ENCODE measurements at places on chromosomes 3 and 15.

GRCh38 chr15:27392163-27392562 lies 421.2 kb downstream of the GABRG3 start:
- no peak for DNase-seq

DNA sequence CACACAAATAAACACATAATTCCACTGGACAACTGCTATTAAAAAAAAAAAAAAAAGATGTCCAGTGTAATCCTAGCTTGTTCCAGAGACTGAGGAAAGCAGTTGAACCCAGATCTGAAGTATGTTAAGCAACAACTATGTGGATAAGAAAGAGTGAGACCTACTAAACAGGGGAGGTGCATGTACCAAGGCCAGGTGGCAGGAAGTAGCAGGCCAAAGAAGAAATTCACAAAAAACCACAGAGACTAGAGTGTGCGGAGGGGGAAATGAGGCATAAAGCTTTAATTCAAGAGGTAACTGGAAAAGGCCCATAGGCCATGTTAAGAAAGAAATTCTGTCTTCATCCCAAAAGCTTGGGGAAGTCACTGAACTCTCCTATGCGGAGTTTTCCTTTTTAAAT lies 490.0 kb downstream of the NAALADL2 start:
- DNase-seq = no peak

GRCh38 chr15:94416267-94416666 lies 184.9 kb downstream of the MCTP2 start:
- DNase-seq = no peak

DNA sequence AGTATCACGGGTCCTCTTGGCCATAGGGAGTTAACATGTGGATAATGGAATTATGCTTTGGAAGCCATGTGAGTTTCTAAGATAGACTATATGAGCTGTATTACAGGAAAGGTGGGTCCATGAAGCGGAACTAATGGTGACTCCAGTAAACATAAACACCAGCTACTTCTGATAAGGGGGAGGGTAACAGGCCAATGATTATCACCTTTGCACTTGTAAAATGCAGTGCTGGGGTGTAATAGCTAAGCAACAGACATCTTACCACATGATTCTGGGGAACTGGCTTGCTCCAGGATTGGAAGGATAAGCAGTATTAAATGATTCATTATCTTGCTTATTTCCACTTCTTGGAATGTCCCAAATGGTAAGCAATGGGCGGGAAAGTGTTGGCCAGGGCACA lies 61.4 kb upstream of the CD47 start:
- no peak for DNase-seq

GRCh38 chr3:137612291-137612690 lies 151.8 kb upstream of the SOX14 start:
- DNase-seq = no peak

DNA sequence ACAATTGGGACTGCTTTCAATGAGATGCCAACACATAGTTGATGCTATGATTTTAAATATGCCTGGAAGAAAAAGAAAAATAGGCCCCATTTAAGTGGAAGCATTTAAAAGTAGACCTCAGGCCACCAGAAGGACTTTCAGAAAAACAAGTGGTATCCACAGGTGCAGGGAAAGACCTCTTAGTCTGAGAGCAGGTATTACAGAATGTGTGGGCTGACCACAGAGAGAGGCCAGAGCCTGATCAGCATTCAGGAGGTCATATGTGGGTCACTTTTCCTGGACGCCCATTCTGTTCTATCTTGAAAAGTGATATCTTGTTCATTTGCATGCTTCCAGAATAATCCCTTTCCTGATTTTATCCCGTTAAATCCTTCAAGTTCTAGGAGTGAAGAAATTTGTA lies 95.5 kb downstream of the GABRG3 start:
- no peak for DNase-seq

DNA sequence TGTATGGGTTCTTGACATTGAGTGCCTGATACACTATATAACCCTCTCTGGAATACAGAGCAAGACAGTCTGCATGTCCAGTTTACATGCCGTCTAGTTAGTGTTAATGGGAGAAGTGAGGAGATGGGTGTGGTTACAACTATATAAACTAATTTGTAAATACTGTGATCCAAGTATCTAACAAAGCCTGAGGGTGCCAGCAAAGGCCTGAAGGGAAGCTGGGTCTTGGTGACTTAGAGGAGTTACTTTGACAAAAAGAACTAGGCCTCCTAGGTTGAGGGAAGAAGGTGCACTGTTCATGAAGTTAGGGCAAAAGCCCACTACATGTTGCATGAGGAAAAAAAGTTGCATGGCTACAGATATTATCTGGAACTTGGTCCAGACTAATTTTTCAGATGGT lies 2.3 kb downstream of the NSUN3 start:
- DNase-seq = no peak

GRCh38 chr3:74651292-74651691 lies 36.8 kb upstream of the CNTN3 start:
- DNase-seq = no peak

Measured in bone marrow (tissue), 2 donors.